Endothelial cell (in vitro differentiated cells): ENCODE measurements at places on chromosomes 7 and 10.
A peak's percentile ranks its signal among the peaks of the same experiment; 100 is the strongest.

GRCh38 chr10:89494068-89494467 lies 41.3 kb downstream of the SLC16A12 start:
- no peak for DNase-seq
- no peak overlapping the region for H3K27ac ChIP-seq
- peaks cover 2% of the 10 kb centered on the region for H3K27me3 ChIP-seq

DNA sequence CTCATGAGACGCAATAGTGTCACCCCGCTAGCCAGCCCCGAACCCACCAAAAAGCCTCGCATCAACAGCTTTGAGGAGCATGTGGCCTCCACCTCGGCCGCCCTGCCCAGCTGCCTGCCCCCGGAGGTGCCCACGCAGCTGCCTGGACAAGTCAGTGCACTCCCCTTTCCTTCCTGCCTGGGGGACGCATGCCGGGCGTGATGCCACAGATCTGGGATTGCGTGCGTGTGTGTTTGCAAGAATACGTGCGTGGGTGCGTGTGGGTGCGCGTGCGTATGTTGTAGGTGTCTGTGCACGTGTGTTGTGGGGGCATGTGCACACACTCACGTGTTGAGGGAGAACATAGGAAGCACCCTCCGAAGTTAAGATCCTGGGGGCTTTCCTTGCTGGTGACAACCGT lies 23.5 kb downstream of the PFKFB3 start:
- H3K4me3 ChIP-seq: no peak overlapping the region
- H3K36me3 ChIP-seq: peaks cover 38% of the 10 kb centered on the region
- no peak for DNase-seq
- peaks cover 8% of the 10 kb centered on the region for H3K27me3 ChIP-seq

- DNase-seq: no peak
- H3K27ac ChIP-seq: peak overlapping the region; percentile 48
- no peaks in the 10 kb centered on the region for H3K36me3 ChIP-seq
- peaks cover 8% of the 10 kb centered on the region for H3K4me1 ChIP-seq
Measured at GRCh38 chr7:29375641-29376562, 181.3 kb downstream of the CHN2 start.

DNA sequence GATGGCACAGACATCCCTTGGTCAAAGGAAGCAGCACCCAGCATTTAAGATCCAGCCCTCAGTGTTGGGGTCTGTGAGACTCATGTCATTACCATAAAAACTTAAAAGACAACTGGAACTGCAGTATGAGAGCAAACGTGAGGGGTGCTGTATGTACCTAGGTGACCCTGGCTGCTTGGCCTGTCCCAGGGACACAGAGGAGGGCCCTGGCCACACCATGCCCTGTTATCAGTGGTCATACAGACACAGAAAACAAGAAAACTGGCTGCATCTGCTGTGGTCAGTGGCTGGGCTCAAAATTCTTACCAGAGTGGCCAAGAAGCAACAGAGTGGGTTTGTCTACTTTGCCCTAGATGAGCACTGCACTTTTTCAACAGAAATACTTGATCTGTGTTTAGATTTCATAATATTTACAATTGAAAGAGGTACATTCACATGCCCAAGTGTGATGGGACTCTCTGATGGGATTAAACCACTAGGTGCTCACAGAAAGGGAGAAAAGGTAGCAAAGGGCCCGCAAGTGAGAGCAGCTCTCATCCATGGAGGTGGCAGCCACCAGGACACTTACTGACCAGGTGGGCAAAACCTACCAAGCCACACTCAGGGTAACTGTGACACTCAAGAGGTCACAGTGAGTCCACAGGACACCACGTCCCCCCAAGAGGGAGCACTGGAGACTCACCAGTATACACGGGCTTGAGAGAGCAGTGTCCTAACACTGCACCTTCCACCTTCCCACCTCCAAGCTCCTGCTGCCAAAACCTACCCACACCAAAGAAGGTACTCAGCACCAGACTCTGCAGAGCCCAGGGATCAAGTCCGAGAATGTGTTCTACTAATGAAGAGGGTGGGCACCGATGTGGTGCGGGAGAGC lies 68.1 kb upstream of the CAMK2B start:
- H3K4me1 ChIP-seq: peaks cover 24% of the 10 kb centered on the region
- no peak for DNase-seq
- H3K4me3 ChIP-seq: no peak overlapping the region
- no peak overlapping the region for H3K27ac ChIP-seq
- H3K36me3 ChIP-seq: peaks cover 31% of the 10 kb centered on the region
- peaks cover 15% of the 10 kb centered on the region for H3K27me3 ChIP-seq

GRCh38 chr7:16420329-16420648 lies 1.0 kb downstream of the CRPPA start:
- H3K27me3 ChIP-seq: no peaks in the 10 kb centered on the region
- peaks cover 10% of the 10 kb centered on the region for H3K4me1 ChIP-seq
- no peak for DNase-seq
- H3K4me3 ChIP-seq: peak overlapping the region; percentile 90
- peak overlapping the region; percentile 85 for H3K27ac ChIP-seq

- no peaks in the 10 kb centered on the region for H3K36me3 ChIP-seq
- DNase-seq: no peak
- H3K27me3 ChIP-seq: peaks cover 6% of the 10 kb centered on the region
- H3K27ac ChIP-seq: no peak overlapping the region
- peaks cover 21% of the 10 kb centered on the region for H3K4me1 ChIP-seq
- no peak overlapping the region for H3K4me3 ChIP-seq
Measured at GRCh38 chr7:22666732-22667131, 60.3 kb upstream of the IL6 start.

DNA sequence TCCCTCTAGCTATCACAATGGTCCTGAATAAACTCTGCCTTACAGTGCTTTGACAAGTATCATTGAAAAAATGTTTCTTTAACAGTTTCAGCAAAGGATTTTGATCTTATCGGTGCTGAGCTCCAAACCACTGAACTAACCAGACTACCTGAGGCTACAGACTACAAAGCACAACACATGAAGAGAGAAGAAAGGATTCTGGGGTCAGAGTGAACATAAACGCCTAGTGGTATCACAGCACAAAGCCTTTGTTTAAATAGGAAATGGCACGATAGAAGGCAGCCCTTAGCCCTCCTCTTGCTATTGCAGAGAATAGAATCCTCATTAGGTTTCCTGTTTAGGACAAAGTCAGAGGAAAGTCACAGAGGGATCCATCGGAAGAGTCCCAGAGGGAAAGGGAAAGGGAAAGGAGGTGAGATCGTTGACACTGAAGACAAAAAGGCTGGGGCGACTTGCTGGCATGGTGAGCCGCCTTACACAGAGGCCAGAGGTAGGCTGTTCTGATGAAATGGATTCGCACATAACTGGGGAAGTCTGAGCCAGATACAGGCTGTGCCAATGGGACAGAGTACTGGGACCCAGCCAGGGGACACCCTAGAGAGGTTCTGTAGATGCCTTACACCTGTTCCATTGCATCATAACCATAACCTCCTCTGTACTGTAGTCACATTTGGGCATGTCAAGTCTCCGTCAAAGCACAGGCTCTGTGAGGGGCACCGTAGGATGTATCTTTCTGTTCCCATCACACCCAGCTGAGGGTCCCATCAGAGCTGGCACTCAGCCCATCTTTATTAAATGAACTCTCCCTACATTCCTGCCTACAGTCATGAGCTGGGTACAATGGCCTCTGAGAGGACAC lies 71.5 kb downstream of the XPNPEP1 start:
- H3K27me3 ChIP-seq: peaks cover 1% of the 10 kb centered on the region
- DNase-seq: peak; percentile 18
- H3K4me1 ChIP-seq: peaks cover 22% of the 10 kb centered on the region
- H3K27ac ChIP-seq: peak overlapping the region; percentile 88
- H3K4me3 ChIP-seq: peak overlapping the region; percentile 53
- no peaks in the 10 kb centered on the region for H3K36me3 ChIP-seq

DNA sequence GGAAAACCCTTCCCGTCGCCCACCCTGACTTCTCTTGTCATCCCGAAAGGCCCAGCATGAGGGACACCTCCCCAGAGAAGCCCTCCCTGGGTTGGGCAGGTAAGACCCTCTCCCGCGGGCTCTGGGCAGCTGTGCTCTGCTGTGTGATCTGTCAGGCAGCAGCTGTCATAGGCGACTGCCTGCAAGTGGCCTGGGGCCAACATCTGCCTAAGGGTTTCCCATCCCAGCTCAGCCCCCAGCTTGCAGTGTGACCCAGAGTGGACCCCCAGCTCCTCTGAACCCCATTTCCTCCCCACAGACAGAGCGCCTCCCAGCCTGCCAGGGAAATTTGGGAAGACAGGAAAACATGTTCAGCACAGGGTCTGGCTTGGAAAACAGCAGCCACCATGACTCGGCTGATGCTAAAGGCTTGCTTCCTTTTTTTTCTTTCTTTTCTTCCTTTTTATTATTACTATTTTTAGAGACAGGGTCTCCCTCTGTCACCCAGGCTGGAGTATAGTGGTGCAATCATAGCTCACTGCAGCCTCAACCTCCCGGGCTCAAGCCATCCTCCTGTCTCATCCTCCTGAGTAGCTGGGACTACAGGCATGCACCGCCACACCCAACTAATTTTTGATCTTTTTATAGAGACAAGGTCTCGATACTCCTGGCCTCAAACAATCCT lies 18.3 kb upstream of the TNRC18 start:
- H3K27ac ChIP-seq: no peak overlapping the region
- peaks cover 21% of the 10 kb centered on the region for H3K4me1 ChIP-seq
- peaks cover 1% of the 10 kb centered on the region for H3K27me3 ChIP-seq
- H3K4me3 ChIP-seq: no peak overlapping the region
- H3K36me3 ChIP-seq: peaks cover 11% of the 10 kb centered on the region

- no peak overlapping the region for H3K4me3 ChIP-seq
- H3K27me3 ChIP-seq: peaks cover 6% of the 10 kb centered on the region
- DNase-seq: no peak
- H3K27ac ChIP-seq: no peak overlapping the region
- H3K36me3 ChIP-seq: peaks cover 41% of the 10 kb centered on the region
- no peaks in the 10 kb centered on the region for H3K4me1 ChIP-seq
Measured at GRCh38 chr7:100029596-100029995, 14.2 kb downstream of the ZKSCAN1 start.

- DNase-seq: no peak
- no peaks in the 10 kb centered on the region for H3K27me3 ChIP-seq
- H3K36me3 ChIP-seq: no peaks in the 10 kb centered on the region
- H3K4me3 ChIP-seq: no peak overlapping the region
Measured at GRCh38 chr7:15419596-15419995, 142.2 kb downstream of the AGMO start.

DNA sequence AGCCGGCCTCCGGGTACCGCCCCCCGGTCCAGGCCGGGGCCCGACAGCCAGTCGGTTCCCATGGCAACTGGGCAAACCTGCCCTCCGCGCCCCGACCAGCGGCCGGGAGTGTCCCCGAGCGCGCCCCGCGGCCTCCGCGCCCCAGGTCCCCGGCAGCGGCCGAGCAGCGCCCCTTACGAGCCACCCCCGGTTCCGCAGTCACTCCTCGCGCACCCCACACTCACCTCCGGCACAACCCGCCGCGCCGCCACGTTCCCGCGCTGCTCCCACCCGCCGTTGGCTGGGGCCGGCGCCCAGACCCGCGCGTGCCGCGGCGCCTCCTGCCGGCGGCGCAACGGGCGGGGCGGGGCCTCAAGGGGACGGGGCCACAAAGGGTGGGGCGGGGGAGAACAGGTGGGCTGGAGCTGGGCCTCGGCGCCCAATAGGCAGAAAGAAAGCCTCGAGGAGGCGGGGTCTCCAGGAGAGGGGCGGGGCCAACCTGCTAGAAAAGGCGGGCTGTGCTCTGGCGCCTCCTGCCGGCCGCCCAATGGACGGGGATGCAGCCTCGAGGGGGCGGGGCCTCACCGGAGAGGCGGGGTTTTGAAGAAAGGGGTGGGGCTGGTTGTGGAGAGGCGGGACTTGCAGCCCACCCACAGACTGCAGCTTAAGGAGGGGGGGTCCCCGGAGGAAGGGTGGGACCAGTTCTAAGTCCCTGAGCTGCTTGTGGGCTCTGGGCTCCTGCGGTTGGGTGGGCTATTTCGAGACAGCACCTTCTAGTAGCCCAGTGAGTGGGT lies at the start of gene RADIL:
TSS of gene RADIL (minus strand) at position 345 of the 773 bp plus-strand sequence. CDS start 5,577 bp downstream, outside the sequence.
- H3K27ac ChIP-seq: peak within 1 kb of the TSS; percentile 32
- peak; percentile 90 for DNase-seq
- peaks cover 10% of the 10 kb centered on the region for H3K4me1 ChIP-seq
- H3K36me3 ChIP-seq: no peaks in the 10 kb centered on the region

- no peaks in the 10 kb centered on the region for H3K4me1 ChIP-seq
- H3K36me3 ChIP-seq: no peaks in the 10 kb centered on the region
- H3K27me3 ChIP-seq: peaks cover 3% of the 10 kb centered on the region
- no peak overlapping the region for H3K27ac ChIP-seq
Measured at GRCh38 chr10:47370878-47371277, 13.2 kb downstream of the ZNF488 start.

GRCh38 chr10:104834580-104834979 lies 193.5 kb downstream of the SORCS3 start:
- no peaks in the 10 kb centered on the region for H3K4me1 ChIP-seq
- no peak for DNase-seq
- H3K36me3 ChIP-seq: no peaks in the 10 kb centered on the region
- no peak overlapping the region for H3K4me3 ChIP-seq

DNA sequence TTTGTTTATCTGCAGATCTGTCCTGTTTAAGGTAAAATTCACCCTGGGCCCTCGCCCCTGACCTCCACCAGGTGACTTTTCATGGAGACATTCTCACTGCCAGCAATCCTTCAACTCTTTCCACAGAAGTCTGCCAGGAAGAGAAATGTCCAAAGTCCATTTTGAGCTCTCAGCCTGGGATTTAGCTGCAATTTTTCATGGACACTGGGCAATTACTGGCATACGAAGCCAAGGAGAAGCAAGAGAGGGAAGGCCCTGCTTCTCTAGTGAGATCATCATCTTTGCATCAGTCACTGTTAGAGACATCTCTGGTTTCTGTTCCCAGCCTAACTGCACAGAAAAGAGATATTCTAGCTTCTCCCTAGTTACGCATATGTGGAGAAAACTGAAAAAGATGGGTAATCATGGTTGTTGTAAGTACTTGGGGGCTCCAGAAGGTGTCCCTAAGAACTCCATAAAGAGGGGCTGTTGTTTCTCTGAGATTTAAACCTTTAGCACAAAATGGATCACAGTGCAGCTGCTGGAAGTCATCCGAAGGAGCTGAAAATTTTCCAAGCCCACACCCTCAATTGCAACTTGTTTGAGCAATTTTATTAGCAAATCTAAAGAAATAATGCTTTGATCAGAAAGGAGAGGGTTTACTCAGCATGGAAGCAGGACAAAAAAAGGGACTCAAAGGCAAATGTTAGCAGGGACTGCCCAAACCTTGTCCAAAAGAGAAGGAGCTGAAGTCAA lies 168.9 kb downstream of the SNX10 start:
- peaks cover 15% of the 10 kb centered on the region for H3K4me1 ChIP-seq
- H3K36me3 ChIP-seq: no peaks in the 10 kb centered on the region
- no peaks in the 10 kb centered on the region for H3K27me3 ChIP-seq
- H3K27ac ChIP-seq: no peak overlapping the region
